Skin of body (tissue), 3 donors: ENCODE measurements at places on chromosomes 5 and 9.
A peak's percentile ranks its signal among the peaks of the same experiment; 100 is the strongest.

DNA sequence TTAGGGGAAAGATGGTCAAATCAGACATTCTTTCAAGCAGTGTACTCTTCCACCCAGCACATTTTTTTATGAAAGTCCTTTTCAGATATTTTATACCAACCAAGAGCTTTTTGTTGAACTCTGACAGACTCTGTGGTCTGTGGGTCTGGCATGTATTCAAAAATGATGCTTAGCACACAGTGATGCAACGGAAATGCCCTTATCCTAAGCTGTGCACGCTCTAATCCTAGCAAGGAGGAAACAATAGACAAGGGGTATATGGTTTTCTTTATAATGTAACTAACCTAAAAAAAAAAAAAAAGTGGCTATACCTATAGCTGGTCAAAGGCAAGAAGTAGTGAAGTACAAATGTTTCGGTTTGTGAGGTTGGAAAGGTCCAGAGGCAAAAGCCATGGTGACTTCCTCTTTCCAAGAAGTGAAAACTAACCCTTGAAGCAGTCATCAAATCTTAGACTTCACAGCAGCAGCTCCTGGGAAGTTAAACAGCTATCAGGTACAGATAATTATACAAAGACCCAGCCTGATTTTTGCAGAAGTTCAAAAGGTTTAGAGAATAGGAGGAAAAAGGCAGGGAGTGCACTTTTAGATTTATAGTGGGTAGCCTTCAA lies 82.5 kb downstream of the SEMA6A start:
- peak; percentile 52 for DNase-seq

DNA sequence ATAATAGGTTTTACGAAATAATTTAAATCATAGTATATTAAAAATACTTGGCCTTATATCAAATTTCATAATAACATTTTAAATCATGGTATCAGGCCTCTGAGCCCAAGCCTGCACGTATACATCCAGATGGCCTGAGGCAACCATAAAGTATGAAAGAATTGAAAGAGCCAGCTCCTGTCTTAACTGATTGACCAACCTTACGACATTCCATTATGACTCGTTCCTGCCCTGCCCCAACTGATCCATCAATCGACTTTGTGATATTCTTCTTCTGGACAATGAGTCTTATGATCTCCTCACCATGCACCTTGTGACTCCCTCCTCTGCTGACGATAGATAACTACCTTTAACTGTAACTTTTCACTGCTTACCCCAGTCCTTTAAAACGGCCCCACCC lies 545.0 kb downstream of the MTRR start:
- no peak for DNase-seq

DNA sequence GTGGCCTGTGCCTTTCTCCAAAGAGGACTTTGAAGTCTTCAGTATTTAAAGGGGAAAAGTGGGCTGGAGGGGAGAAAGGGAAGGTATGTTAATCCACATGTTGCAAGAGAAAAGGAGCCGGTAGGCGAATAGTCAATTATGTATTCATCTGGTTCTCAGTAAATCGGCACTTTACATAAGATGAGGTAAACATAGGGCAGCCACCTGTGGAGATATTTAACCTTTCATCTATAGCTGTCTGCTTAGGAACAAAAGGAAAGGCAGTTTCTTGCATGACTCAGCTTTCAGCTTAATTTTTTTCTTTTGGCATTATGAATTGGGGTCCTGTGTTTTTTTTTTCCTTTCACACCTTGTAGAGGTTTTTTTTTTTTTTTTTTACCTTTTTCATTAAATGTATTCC lies 42.2 kb downstream of the FGD3 start:
- no peak for DNase-seq

DNA sequence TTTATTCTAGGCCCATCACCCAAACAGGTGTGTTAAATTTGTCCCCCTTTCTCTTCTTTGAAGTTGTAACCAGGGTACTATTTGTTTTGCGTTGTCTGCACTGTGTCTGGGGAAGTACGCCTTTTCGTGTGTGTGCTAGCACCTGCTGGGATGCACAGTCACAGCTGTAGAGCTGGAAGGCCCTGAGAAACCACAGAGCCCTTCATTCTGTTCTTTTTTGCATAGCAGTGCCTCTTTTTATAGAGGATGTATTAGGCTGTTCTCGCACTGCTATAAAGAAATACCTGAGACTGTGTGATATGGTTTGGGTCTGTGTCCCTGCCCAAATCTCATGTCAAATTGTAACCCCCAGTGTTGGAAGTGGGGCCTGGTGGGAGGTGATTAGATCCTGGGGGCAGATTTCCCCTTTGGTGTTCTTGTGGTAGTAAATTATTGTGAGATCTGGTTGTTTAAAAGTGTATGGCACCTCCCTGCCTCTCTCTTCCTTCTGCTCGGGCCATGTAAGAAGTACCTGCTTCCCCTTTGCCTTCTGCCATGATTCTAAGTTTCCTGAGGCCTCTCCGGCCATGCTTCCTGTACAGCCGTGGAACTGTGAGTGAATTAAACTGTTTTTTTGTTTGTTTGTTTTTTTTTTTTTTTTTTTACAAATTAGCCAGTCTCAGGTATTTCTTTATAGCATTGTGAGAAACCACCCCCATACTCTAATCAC lies 14.0 kb downstream of the SEC61B start:
- DNase-seq: no peak

GRCh38 chr9:127654619-127655018 lies 42.5 kb downstream of the STXBP1 start:
- DNase-seq: no peak

GRCh38 chr9:21564175-21564574 lies 82.1 kb upstream of the IFNE start:
- DNase-seq: no peak

DNA sequence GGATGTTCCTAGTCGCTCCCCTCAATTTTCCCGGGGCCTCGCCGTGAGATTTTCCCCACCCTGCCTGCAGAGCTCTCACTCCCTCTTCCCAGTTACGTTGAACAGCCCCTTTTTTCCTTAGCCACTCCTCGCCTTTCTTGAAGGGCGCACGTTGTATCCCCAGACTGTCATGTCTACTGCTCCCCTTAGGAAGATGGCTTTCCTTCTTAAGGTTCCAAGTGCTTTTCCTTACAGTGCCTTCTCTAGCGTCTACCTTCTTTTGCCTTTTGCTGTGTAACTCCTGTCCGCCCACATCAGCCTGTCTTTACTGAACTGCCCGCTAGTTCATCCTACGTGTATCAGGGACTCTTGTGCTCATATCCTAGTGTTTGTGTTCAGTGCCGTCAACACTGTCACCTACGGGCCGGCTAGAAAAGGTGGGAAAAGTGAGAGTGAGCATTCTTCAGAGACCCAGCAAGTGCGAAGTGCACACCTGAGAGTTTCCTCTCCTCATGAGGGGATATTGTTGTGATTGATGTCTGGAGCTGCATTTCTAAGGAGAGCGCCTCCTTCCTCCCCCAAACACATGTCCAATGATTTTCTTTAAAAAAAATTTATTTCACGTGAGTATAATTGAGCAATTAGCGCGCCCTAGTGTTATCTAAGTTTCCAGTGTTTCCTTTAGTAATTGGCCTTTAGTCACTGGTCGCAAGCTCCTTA lies 764 bp downstream of the CAMLG start:
- peak; percentile 18 for DNase-seq
